ENCODE measurements at places on chromosomes 1 and 21. TPM values are rescaled to one million over a fixed set of nuclear protein-coding genes. Genes with fewer than 3 reads are reported as not detected.

The OR2T29 gene
- total RNA-seq, result not detected

The ASCL5 gene
- not detected for total RNA-seq

The OPRD1 gene
- not detected for total RNA-seq

The COG2 gene
- total RNA-seq, result 35.8 TPM

The VCAM1 gene
- total RNA-seq, result 9.2 TPM

The NEK2 gene
- total RNA-seq, result 48.4 TPM

The PAPPA2 gene
- total RNA-seq, result 0.38 TPM

The LCE3D gene
- not detected for total RNA-seq

DNA sequence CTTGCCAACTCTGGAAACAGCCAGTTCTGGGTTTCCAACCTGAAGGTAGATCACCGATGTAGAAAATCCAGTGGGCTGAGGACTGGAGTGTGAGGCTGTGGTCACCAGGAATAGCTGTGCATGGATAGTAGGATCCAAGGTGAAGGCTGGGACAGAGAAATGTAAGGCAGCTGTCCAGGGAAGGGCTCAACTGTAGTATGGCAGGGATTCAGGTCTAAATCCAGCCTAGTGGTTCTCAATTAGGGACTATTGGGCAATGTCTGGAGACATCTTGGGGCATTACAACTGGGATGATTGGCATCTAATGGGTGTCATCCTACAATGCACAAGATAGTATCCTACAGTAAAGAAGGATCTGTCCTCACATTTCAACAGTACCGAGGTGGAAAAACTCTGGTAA, 67.7 kb upstream of the RUNX1 start:
- DNase-seq, result no peak

DNA sequence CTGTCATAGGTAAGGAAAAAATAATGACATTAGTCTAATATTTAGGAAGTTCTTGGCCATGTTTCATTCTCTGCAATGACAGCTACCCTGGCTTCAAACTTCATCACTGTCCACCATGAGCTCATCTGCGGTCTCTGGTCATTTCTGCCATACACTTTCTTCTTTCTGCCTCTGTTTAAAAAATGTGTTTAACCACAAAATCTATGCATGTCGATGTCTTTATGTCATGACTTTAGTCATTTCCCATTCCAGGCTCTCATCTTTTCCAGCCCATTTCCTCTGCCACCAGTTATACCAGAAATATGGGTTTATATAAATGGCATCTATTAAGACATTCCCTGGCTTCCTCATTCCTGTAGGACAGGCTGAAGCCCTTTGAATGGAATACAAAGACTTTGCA, 68.5 kb upstream of the DUSP10 start:
- no peak for DNase-seq

DNA sequence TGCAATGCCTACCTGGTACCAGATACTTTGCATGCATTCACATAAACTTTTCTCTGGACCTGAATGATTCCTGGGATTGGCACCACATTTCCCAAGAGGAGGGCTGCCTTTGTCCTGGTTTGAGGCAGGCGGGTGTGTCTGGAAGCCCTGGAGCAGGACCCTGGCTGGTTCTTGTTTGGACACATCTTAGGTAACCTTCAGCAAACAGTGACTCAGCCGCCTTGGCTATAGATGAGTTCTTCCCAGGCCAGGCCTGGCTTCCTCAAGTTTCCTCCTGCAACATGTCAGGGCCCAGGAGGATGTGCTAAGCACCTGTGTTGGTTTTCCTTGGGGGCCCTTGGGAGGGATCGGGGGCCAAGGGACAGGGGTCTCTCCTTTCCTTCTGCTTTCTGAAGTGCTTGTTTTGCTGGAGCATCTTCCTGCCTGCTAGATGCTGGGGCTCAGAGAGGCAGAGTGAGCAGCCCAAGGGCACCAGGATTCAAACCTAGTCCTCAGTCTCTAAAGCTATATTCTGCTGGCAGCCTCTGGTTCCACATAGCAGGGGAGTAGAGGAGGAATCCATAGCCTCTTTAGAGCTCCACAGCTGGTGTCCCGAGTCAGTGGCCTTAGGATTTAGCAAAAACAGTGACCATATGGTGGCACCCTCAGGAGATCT, 38.2 kb downstream of the PAX7 start:
- no peak for DNase-seq

DNA sequence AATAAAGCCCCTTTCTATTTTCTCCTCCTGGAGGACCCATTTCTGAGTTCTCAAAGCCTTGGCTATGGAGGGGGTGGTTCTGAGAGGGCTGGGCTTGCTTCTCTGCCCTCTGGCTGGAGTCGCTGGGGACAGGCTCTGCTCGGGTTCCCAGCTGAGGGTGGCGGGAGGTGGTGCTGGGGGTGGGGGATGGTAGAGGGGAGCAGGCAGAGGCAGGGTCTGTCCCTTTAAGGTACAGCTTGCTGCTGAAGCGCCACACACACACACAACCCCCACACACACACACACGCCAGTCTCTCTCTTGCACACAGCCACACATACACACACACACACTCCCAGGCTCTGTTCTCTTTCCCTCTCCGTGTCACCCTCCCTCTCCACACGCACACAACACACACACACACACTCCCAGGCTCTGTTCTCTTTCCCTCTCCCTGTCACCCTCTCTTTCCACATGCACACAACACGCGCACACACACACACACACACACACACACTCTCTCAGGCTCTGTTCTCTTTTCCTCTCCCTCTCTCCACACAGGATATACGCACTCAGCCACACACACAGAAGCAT, 69.8 kb upstream of the SSBP3 start:
- no peak for DNase-seq

DNA sequence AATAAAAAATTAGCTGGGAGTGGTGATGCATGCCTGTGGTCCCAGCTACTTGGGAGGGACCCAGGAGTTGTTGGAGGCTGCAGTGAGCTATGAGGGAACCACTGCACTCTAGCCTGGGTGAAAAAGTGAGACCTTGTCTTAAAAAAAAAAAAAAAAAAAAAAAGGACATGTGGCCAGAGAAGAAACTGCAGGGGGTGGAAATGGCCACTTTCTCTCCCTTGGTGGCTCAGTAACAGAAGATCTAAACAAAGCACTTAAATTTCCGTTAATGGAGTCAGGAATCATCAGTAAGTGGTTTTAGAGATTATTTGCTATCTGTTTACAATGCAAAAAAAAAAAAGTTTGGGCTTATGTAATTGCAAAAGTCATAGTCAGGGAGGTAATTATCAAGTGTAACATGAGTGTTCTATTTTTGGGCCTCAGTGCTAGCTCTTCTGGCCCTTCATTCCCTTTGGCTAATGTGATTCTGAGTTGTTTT, 19.3 kb upstream of the OPRD1 start:
- DNase-seq, result no peak

- DNase-seq, result peak; percentile 27
Measured at GRCh38 chr1:93841771-93842170, 37.2 kb downstream of the DNTTIP2 start.

DNA sequence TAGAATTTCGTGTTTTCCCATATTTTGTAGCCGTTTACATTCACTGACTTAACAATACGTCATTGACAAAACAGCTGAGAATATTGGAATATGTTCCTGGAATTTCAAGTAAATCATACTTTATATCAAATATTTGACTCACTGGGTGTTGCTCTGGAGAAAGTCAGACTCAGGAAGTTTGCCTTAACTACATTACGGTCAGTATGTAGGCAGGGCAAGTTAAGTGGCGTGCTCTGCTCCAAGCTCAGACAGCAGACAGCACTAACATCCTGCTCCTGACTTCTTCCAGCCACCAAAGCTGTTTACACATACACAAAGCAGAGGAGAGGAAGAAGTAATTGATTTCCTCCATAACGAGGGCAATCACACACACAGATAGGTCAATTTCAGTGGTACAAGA, 414.6 kb downstream of the LRRIQ3 start:
- DNase-seq, result no peak

DNA sequence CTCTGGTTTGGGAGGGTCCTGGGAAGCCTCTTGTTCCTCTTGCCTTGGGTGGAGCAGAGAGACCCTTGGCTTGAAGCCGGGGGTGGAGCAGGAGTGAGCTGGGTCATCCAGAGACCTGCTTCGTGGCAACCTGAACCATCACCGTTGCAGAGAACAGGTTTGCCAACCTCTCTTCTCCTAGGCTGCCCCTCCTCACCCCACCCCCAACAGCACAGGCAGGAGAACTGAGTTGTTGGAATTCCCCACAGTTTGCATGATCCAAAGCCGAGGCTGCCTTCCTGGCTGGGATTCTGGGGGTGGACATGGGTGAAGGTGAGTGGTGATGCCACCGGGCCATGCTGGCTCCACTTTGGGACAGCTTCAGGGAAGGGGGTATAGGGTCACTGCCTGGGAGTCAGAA, 2.2 kb downstream of the WNT4 start:
- DNase-seq, result no peak

DNA sequence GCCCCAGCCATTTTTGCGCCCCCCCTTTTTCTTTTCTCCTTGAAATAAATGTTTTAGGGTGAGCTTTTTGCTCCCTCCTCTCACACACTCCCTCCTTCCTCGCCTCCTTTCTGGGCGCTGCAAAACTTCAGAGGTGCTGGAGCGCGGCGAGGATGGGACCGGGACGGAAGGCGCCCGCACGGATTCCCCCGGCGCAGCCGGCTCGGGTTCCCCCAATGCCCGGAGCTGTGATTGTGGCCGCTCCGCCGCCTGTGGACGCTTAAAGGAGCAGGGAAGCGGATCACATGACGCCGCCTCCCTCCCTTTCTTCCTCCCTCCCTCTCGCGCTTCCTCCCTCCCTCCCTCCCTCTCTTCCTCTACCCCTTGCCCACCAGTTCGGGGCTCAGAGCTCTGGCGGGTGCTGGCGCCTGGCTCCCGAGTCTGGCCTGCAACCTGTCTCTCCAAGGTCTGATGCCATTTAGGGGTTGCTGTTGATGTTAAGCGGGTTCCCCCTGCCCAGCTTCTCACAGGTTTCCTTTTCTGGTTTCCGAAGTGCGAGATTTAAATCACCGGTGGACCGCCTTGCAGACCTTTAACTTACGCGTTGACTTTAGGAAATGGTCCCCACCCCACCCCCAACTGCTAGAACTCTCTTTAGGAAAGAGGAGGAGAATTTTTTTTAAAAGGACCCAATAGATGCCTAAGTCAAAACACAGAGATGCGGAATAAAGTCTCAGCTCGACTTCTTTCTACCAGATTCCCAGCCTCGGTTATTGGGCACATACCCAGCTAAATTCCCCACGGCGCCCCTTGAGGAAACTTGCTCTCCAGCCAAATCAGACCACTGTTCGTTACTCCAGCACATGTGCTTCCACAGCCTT, at the start of gene WLS:
Gene WLS, minus strand, starts transcription at position 235 of the 860 bp plus-strand sequence. Its CDS starts 224 bp downstream, at position 11.
- no peak for DNase-seq

- DNase-seq, result no peak
Measured at GRCh38 chr1:8349961-8350360, 32.0 kb downstream of the SLC45A1 start.

- DNase-seq, result no peak
Measured at GRCh38 chr1:152118915-152119314, 3.7 kb upstream of the TCHH start.

GRCh38 chr21:31665397-31665796, 5.9 kb downstream of the SOD1 start:
- peak; percentile 65 for DNase-seq

DNA sequence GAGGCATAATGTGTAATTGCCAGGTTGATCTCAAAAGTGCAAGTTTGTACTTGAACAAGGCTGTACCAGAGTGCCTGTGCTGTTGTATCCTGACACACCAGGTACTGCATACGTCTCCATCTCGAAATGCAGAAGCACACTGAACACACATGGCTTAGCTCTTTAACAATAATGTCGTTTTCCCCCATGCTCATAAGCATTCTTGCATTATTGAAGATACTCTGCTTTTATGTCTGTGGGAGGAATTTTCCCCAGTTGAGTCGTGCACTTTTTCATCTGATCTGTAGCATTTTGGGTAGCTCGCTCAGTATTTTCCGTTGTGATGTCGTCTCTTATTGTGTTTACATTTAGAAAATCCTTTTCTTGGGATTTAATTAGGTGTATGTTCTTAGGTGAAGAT, 98.7 kb downstream of the PCBP3 start:
- DNase-seq, result no peak

DNA sequence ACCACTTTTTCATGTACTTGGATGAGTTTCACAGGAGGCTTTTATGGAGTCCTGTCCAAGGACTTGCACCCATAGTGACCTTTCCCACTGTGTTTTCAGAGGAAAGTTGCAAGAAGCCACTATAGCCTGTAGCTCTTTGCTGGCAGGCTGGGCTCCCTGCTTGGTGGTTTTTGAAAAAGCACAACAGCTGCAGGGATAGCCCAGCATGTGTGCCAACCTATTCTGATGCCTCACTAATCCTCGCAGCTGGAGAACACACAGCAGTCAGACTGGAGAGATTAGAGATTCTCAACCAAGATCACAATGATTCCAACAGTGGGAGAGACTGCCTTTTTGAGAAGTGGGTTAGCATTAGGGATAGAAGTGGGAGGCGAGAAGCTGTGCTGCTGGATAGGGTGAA, 24.1 kb upstream of the ARHGEF11 start:
- DNase-seq, result no peak

GRCh38 chr1:114203595-114204128, 50.0 kb upstream of the SYT6 start:
- peak; percentile 26 for DNase-seq

GRCh38 chr1:181091309-181092040, 3.0 kb downstream of the IER5 start:
- no peak for DNase-seq

DNA sequence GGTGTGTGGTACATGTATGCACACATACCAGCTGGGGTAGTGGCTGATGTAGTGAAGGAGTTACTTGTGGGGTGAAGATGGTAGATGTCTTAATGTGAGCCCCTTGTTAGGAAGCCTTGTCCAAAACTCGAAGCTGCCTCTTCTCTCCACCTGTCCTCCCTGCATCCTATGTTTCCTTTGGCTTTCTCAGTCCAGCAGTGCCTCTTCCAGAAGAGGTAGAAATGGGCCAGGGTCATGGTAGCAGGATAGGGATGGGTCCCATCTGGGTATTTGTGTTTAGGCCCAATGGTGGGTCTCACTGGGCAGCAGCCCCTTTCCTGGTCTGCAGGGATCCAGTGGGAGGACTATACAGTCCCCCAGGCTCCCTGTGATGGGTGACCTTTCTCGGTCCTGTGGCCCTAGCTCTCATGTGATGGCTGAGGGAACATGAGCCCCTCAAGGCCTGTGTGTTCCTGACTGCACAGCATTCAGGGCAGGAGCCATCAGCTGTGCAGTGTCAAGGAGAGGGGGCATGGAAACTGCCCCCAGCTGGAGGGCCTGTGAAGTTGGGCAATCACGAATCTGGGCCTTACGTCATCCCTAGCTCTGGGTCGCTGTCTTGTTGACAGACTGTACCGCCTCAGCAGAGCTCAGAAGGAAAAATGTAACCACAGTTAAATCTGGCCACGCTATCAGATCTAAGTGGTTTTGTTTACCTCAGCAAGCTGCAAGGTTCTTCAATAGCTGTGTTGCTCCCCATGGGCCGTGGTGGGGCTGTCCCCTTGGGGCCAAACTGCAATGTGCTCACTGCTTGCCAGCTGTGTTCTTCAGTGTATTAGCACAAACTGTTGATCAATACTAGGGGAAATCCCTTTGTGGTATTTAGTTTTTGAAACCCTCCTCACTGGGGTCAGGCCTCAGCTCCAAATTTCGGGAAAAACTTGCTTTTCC, 82.7 kb downstream of the NOS1AP start:
- peak; percentile 52 for DNase-seq

DNA sequence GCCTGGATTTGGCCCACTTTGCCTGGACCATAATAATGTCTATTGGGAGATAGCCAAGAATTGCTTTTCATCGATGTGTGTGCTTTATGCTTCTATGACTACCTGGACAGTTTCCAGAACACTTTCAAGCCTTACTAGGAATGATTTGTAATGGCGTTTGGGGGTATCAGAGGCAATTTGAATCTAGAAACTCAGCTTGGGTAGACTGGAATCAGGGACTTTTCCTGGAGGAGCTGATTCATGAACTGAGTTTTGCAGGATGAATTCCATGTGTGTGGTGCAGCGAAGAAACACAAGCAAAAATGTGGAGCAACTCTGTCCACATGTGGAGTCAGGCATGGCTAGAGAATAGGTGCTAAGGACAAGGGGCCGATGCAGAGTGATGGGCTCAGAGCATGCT, 11.9 kb upstream of the TMEM61 start:
- DNase-seq, result no peak
